Activated CD4-positive, alpha-beta T cell treated with anti-CD3 and anti-CD28 coated beads, Interleukin-2, amount 50 U/mL, for 48 hours (primary cell): ENCODE measurements at places on chromosomes 12 and 14.

DNA sequence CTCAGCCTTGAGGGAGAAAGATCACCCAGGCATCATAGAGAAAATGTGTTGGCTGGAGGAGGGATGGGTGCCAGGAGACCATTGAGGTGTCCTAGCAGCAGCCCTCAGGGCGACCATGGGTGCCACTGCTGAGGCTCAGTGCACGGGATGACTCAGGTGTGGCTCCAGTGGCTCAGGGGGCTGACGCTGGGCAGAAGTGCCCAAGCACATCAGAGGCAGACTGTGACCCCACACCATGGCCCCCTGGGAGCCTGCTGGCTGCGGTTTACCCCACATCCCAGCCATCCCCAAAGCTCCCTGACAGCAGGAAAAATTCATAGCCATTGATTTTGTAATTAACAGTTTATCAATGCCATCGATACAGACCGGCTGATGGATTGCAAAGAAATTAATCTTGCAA, 120.7 kb downstream of the ESRRB start:
- DNase-seq, result no peak

DNA sequence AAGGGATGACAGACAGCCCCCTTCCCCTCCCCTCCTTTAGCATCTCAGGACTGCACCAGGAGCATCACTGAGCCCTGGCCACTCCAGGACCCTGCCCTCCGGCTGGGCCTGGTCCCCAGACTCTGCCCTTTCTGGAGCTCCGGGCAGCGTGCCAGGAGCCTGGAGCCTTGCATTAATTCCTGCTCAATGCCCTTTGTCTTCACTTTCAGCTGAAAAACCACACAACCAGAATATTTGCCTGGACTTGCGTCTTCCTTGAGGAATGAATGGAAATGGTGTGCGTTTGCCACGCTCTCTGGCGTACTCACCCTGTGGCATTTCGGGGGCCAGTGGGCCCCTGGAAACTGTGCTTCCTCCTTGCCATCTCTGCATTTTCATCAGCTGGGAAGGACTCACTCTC, 8.5 kb upstream of the RFLNA start:
- no peak for DNase-seq

DNA sequence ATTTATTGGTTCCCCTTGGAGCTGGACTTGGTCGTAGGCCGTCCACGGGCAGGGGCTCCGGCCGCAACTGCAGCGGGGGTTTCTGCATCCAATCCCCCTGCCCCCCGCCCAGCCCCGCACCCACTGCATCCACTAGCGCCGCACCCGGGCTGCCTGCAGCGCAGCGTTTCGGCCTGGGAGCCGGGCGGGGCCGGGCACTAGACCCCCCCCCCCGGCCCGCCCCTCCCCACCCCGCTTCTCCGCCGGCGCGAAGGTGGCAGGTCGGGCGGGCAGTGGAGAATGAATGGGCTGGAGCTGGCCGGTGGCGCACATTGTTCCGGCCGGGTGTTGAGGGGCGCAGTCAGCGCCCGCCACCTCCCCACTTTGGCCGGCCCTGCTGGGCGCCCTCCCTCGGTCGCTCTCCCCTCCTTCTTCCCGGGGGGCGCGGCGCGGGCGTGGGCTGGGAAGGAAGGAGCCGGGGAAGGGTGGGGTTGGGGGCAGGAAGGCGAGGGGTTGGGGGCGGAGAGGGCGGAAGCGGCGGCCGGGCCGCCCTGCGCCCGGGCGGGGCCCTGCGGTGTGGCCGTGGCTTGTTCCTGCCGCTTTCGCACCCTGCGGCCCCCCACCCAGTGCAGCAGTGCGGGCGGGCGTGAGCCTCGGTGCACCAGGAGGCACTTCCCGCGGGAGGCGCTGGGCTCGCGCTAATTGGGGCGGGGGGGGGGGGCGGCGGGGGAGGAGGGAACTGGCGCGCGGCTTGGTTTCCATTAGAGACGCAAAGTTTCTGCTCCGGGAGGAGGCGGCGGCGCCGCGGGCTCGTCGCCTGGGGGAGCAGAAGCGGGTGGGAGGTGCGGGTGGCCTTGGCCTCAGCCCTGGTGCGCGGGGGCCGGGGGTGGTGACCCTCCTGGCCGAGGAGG, 841 bp downstream of the CALM1 start:
- DNase-seq, result peak; percentile 70

DNA sequence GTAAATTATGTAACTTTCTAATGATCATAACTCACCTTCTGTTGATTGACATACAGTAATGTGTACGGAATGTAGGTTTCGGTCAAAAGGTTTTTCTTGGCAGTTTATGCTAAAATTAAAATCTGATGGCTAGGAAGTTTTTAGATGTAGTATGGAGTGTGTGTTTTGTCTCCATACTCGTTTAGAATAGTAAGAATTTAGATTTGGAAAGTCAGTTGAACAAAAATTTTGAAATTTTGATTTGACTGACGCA, 859 bp downstream of the PALS1 start:
- no peak for DNase-seq

DNA sequence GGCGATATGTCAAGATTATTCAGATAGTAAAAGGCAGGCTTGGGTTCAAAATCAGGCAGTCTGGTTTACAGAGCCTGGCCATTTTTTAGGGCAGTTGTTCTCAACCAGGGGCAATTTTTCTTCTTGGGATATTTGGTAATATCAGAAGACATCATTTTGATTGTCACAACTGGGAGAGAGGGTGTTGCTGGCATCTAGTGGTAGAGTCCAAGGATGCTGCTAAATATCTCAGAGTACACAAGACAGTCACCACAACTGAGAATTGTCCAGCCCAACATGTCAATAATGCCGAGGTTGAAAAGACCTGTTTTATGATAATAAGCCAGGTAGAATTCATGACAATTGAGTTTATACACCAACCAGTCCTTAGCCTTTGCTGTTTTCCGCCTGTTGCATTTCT, 733.9 kb downstream of the NRXN3 start:
- DNase-seq, result no peak

- no peak for DNase-seq
These were observed 31.4 kb downstream of the NUBPL start for GRCh38 chr14:31592631-31593030.

- DNase-seq, result no peak
These were observed 58.1 kb downstream of the IFT81 start for GRCh38 chr12:110182281-110182680.

DNA sequence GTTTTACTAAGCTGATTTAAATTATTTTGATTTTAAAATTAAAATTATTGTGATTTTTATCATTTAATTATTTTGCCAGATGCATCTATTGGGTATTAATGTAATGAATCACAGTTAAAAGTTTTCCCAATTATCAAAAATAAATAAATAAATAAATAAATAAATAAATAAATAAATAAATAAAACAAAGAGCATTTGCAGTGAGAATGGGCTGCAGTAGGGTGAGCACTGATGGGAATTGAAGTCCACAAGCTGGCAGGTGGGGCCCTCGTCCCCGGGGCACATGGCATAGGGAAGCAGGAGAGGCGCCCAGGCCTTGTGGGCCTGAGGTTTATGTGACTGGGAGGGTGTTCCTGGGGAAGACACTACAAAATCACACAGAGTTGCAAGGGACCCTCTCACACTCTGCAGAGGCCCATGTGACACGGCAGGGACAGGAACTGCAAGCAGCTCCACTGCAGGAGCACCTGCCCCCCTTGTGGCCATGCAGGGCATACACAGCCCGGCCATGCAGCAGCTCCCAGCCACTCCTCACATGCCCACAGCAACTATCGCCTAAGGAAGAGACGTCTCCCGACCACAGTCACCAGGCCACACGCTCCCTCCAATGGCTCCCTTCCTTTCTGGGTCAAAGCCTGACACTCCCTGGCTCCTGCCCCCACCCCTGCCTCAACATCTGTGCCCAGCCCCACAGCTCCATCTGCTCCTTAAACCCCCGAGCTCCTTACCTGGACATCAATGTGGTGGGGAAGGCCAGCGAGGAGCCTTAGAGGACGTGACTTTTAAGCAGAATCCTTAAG, 256.3 kb upstream of the SFSWAP start:
- DNase-seq, result peak; percentile 60

DNA sequence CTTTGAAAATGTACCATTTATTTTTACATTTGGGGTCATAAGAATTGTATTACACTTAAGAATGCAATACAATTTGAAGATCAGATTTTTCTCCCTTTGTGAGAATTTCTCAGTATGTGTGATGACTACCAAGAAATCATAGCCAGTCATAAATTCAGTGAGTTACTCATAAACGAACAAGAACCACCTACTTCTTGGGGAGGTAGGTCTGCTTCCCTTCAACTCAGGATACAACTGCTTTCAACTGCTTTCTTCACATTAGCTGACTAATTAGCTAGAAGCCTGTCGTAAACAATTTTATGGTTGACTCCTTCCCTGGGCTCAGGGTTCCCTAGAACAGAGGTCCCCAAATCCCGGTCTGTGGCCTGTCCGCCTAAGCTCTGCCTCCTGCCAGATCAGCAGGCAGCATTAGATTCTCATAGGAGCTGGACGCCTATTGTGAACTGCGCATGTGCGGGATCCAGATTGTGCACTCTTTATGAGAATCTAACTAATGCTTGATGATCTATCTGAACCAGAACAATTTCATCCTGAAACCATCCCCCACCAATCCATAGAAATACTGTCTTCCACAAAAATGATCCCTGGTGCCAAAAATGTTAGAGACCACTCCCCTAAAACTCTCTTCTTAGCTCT, 3.7 kb downstream of the ANG start:
- no peak for DNase-seq

DNA sequence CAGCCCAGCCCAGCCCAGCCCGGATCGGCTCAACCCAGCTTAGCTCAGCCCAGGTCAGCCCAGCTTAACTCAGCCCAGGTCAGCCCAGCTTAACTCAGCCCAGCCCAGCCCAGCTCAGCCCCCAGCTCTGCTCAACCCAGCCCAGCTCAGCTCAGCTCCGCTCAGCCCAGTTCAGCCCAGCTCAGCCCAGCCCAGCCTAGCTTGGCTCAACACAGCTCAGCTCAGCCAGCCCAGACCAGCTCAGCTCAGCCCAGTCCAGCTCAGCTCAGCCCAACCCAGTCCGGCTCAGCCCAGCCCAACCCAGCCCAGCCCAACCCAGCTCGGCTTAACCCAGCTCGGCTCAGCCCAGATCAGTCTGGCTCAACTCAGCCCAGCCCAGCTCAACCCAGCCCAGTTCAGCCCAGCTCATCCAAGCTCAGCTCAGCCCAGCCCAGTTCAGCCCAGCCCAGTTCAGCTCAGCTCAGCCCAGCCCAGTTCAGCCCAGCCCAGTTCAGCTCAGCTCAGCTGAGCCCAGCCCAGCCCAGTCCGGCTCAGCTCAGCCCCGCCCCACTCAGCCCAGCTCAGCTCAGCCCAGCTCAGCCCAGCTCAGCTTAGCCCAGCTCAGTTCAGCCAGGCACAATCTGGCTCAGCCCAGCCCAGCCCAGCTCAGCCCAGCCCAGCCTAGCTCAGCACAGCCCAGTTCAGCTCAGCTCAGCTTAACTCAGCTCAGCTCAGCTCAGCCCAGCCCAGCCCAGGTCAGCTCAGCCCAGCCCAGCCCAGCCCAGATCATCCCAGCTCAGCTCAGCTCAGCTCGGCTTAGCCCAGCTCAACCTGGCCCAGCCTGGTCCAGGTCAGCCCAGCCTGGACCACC, 331.7 kb downstream of the TMEM121 start:
- no peak for DNase-seq

DNA sequence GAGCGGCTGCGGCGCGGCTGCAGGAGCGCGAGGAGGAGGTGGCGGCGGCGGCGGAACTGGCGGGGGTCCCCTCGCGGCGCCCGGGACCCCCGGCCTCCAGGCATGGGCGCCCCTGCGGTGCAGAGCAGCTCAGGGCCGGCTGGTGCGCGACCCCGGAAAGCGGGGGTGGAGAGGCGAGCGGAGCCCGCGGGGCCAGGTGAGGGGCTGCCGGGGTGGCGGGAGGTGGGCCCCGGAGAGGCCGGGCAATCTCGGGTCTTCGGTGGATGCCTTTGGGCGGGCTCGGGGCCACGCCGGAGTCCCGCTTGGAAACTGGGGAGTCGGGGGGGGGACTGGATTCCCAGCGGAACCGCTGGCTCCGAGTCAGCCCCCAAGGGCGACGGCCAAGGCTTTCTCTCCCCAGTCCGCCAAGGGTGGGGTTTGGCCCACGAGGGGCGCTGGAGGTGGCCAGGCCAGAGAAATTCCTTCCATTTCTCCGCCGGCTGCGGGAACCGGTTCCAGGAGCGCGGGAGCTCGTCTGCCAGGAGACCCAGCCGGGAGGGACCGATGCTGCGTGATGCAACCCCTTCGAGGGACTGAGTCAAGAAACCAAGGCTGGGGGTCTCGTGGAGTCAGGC, 13.9 kb upstream of the NR4A1 start:
- no peak for DNase-seq

DNA sequence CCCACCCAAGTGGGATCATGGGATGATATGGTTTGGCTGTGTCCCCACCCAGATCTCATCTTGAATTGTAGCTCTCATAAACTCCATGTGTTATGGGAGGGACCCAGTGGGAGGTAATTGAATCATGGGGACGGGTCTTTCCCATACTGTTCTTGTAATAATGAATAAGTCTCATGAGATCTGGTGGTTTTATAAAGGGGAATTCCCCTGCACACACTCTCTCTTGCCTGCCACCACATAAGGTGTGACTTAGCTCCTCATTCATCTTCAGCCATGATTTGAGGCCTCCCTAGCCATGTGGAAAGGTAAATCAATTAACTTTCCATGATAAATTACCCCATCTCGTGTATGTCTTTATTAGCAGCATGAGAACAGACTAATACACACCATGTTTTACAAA, 109.2 kb downstream of the IGF1 start:
- peak; percentile 4 for DNase-seq

DNA sequence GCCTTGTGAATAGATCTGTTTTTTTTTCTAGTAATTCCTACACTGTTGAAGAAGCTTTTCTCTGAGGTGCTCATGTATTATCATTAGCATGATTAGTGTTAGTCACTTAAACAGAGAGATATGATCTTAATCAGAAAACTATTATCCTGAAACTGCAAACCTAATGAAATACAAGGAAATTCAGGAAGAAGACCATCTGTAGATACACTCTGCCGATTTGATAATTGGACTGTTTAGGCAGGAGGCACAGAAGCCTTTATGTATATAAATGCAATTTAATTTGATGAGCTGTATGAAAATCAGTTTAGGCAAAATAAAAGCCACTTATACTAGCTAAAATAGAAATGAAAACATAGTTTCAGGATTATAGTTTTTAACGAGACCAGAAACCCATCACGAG, 23.3 kb downstream of the PDZRN4 start:
- no peak for DNase-seq

- DNase-seq, result no peak
These were observed 69.6 kb upstream of the KRAS start for GRCh38 chr12:25320123-25321006.

GRCh38 chr12:52579468-52580465, 6.1 kb upstream of the KRT74 start:
- DNase-seq, result no peak
